Fibroblast of skin of left biceps (primary cell): ENCODE measurements at places on chromosomes 4 and X.

DNA sequence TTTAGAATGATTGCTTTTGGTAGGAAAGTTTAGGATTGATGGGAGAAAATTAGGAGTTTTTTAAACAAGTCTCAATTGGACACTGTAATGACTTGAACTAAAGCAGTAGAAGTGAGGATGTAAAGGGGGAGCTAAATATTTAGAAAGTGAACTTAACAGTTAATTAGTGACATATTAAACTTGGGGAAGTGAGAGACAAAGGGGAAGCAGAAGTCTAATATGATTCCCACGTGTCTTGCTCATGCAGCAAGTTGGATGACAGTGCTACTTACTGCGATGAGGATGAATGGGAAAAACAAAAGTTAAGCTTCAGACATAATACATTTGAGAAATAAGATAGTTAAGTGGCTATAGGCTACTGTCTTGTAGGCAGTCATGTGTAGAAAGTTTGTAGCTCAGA lies 110.4 kb downstream of the RPA4 start:
- no peak for DNase-seq

- DNase-seq: no peak
Measured at GRCh38 chr4:76270244-76271175, 19.0 kb downstream of the FAM47E start.

DNA sequence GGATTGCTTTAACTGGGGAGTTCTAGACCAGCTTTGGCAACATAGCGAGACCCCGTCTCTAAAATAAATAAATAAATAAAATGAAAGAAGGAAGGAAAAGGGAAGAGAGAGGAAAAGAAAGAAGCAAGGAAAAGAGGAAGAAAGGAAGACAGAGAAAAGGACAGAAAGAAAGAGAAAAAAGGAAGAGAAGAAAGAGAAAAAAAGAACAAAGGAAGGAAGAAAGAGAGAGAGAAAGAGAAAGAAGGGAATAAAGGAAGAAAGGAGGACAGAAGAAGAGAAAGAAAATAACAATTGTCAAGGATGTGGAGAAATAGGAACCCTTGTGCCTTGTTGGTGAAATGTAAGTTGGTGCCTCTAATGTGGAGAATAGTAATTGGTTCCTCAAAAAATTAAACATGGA lies 74.6 kb downstream of the ANAPC4 start:
- DNase-seq: no peak

DNA sequence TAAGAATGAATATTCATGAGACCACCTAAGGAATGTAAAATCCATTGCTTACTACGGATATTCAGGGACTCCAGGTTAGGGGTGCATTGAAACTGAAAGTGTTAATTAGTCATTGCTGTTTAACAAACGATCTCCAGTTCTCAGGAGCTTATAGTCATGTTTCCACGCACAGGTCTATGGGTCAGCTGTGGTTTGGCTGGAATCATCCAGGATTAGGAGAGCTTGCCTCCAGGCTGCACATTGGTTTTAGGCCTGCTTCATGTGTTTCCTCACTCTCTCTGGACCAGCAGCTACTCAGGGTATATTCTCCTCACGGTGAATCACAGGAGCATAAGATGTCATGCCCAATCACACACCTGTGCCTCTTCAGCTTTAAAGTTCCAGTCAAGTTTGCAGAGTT lies 98.9 kb downstream of the ATXN3L start:
- DNase-seq: no peak

- DNase-seq: no peak
Measured at GRCh38 chrX:71282514-71283402, 677 bp upstream of the NONO start.

- DNase-seq: no peak
Measured at GRCh38 chr4:150251752-150252190, 173.5 kb downstream of the DCLK2 start.

GRCh38 chr4:88158489-88159228 lies at the start of gene ABCG2:
ABCG2 (minus strand) TSS chr4:88158639; CDS start chr4:88139995, 18,644 bp downstream.
- DNase-seq: peak; percentile 19

DNA sequence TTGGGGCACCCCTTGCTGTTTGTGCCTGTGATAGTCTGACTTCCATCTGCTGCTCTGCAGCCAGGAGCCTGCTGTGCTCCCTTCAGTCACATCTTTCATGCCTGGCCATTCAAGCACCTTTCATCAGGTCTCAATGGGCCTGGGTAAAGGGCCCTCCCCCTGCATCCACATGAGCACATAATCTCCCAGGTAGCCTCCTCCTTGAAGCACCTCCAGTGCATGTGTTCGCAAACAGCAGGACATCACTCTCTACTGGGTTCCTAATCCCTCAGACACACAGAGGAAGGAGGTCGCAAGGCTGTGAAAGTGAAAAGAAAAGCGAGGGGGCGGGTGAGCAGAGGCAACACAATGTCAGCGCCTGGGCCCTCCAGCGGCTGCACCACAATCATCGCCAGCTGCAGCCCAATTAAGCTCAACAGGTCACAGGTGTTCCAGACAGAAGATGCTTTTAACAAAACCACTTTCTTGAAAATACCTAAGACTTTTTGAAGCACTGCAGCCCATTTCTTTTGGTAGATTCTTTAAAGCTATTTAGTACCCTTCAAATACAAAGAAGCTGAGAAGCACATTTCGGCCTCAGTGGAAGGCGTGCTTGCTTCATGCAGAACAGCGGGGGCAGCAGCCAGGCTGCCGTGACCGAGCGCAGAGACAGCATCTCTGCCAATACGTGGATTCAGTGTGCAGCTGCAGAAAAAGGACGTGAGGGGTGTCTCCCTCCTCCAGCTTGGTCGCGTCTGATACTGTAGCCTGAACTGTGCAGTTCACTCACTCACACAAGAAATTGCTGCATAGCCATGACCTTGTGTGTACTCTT lies 92.2 kb upstream of the SPRY1 start:
- DNase-seq: no peak

DNA sequence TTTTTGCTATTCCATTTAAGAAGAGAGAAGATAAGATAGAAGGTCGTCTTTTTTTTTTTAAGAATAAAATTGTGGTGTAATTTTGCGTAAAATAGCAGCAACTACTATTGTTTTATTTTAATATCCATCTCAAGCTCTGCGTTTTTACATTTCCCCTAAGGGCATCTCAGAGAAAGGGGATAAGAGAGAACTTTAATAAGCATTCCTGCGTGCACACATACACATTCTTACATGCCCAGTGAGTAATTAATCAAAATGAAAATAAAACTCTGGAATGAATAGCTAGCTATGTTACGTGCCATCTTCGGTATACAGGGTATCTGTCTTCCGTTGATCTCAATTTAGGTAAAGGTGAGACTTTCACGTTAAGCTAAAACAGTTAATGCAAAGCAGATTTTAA lies 200.3 kb upstream of the TENM3 start:
- DNase-seq: no peak

- DNase-seq: no peak
Measured at GRCh38 chr4:99468889-99469288, 33.7 kb upstream of the ADH7 start.

DNA sequence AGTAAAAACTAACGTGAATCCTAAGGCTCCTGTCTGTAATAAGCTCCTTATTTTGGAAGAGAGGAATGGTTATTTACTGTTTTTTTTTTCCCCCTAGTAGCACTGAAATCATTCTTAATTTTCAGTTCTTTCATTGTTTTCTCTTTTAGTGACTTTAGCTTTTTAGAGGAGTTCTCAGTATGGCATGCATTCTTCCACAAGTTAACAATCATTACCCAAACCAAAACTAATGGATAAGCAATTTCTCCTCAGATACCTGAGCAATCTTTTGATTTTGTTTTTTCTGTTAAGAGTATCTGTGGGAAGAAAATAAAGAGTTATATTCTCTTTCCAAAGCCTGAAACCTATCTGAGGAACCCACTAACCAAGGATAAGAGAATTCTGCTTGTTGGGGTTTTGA lies 16.7 kb upstream of the PPA2 start:
- no peak for DNase-seq

DNA sequence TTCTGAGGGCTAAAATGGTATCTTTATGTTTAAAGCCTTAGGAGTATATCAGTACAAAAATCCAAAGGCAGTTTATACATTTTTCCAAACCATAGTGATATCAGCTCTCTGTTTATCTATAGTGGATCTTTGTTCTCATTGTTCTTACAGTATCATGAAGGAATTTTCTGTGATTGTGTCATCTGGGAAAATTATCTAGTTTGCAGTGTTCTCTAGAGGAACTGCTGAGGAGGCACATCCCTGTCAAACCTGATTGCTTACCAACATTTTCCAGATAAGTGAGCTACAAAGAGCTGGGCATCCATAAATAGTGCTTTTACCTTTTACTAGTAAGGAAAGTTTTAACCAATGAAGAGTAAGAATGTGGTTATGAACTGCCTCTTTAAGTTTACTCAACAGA lies 44.9 kb upstream of the SLC25A31 start:
- no peak for DNase-seq

DNA sequence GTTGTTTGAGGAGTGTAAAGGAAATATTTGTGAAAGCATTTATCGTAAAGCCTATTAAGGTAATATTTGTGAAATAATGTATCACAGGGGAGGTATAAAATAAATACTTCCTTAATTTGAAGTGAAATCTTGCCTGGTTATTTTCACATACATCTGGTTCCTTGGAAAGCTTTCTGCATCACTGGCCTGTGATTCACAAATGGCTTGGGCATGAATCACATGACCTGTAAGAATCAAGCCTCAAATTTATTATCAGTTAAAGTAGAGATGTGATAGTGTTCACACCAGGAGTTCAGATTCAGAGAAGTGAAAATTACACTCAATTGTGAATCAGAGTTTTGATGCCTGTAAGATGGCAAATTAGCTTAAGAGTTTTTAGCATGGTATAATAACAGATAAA lies 1911.4 kb downstream of the STIM2 start:
- peak; percentile 38 for DNase-seq

GRCh38 chr4:152161676-152162330 lies 374.1 kb downstream of the FBXW7 start:
- no peak for DNase-seq

GRCh38 chr4:182604161-182604622 lies 313.0 kb downstream of the DCTD start:
- DNase-seq: peak; percentile 40

DNA sequence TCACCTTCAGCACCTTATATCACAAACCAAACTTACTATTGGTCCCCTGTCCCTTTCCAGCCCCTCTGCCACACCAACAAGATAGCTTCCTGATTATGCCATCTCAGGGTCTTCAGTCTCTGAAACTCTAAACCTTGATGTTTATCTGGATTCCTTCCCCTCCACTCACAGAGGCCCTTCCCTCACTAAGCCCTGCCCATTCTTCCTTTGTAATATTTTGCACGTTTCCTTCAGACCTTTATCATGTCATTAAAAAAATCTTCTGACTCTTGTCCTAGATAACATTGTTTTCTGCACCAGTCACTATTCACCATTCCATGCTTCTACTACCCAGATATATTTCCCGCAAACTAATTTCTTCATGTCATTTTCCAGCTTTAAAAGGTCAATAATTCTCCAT lies 17.7 kb upstream of the CEP135 start:
- no peak for DNase-seq

DNA sequence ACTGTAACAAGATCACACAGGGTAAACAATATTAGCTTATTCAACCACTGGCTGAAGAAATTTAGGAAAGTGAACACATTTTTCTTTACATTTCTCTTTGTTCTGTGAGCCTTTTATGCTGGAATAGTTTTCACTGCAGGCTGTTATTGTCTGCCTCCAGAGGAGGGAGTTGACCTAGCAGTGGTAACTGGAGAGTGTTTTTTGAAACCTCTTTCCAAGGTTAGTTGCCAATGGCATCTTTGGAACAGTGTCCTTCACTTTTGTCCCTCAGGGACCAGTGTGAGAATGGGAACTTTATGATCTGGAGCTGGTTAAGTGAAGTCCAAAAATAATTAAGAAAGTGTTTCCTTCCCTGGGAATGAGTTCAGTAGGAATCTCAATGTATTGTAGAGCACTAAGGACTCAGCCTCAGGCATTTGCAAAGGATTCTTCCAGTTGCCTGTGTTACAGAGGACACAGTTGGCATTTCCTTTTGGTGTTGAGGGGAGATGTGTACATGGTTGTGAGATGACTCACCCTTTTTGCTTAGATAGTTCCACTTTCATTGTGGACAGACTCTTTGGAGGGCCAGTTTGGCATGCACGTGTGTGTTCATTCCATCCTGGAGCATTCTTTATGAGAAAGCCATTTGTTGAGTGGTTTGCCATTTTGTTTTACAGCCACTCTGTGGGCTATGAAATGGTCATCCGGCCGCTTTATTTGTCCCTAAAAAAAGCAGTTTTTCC lies 61.3 kb downstream of the AR start:
- peak; percentile 62 for DNase-seq

GRCh38 chr4:87506974-87507701 lies 22.0 kb downstream of the SPARCL1 start:
- DNase-seq: peak; percentile 68

- DNase-seq: no peak
Measured at GRCh38 chr4:76535603-76536372, 100.8 kb downstream of the SHROOM3 start.

- DNase-seq: peak; percentile 33
Measured at GRCh38 chrX:140764401-140764919, 54.9 kb downstream of the LINC00632 start.

DNA sequence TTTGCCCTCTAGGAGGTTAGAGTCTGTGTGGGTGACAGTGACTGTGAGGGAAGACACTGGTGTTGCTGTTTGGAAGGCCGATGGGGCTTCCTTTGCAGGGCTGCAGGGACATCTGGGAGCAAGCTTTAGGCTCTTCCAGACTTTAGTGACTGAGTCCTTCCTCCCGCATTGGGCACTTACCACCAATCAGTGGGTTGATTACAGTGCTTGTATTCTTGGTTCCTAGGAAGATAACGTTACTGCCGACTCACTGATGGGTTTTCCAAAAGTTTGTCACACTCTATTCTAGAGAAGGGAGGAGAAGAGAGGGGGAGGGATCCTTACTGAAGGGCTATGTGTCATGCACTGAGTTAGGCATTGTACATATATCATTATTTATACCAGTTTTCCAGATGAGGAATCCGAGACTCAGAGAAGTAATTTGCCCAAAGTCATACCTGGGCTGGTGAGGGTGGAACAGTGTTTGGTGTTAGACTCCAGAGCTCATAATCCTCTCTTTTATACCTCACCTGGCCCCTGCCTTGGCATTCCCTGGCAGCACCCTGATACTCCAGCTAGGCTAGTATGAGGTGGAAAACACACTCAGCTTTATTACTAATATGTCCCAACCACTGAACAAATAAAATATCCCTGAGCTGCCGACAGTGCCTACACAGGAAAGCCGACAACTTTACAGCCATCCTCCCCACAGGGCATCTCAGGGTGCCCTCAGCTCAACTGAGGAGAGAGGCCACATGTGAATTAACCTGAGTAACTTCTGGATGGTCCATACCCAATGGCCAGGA lies 3.8 kb downstream of the CHST7 start:
- DNase-seq: no peak

GRCh38 chr4:82372517-82373485 lies 990 bp downstream of the HNRNPD start:
- DNase-seq: peak; percentile 28
